ENCODE measurements at places on chromosomes 6 and 20.

DNA sequence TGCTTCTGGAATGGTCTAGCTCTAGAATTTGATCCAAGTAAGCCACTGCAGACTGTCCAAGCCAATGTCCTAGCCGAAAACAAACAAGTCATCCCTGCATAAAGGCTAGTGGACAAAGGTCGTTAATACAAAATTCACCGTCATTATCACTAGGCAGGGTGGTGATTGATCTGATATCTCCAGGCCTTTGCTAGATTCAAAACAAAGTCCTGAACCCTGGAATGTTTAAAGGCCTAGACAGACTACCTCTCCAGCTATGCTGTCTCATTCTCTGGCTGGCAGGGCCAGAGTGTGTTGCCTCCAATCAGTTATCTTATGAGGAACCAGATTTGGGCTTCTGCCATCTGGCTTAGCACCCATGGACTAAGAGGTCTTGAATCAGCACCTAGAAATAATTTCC is 38.3 kb downstream of the MAP7 start:
- DNase-seq: no peak

GRCh38 chr6:136137008-136137692 is 113.0 kb downstream of the MTFR2 start:
- no peak for DNase-seq

DNA sequence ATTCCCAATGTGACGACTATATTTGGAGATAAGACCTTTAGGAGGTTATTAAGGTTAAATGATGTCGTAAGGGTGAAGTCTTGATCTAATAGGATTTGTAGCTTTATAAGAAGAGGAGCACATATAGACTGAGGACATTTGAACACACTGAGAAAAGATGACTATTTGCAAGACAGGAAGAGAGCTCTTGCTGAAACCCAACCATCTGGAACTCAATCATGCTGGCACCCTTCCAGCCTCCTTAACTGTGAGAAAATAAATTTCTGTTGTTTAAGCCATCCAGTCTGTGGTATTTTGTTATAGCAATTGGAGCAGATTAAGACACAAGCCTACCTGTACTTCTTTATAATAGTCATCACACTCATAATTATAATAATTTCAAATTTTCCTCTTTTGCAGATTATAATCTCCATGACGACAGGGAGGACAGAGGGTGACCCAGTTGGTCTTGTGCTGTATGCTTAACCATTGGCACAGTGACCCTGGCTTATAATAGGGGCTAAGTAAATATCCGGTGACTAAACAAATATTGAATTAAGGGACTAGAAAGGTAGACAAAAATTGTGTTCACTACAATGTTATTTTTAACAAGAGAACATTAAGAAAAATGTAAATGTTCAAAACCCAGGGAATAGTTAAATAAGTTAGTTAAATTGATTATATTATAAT is 206.4 kb upstream of the HDDC2 start:
- DNase-seq: no peak

DNA sequence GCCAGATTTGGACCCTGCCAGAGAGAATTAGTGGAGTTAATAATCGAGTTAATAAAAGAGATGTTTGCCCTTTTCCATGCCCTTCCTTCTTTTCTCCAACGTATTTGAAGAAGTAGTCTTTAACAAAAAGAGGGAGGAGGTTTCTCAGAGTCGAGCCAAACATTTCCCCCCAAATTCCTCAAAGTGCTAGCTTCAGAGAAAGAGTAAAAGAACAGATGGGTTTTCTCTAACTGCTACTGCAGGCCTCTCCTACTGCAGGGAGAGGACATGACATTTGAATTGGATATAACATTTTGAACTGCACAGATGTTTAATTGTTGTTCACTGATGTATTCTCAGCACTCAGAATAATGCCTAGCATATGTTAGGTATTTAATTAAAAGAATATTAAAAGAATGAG is 25.5 kb downstream of the RWDD2A start:
- no peak for DNase-seq
